ENCODE measurements at places on chromosomes 3 and 15. TPM values are rescaled to one million over a fixed set of nuclear protein-coding genes. Genes with fewer than 3 reads are reported as not detected.

DNA sequence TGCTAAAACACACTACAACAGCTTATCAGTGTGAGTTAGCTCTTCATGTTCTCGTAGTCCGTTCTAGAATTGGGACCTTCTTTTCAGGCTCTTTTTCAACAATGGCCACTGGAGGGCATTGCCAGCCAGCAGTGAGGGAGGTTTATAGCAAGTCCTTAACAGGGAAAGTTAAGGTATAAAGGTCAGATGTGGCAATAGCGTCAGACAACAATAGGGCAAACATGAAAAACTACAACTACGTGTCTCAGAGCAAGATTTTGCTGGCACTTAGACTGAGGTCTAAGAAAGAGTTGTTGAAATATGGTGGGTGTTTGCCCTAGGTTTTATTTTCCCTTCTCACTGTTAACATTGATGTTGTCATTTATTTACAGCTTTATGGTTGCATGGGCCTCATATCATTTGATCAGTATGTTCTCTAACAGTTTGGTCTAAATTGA lies 161.4 kb downstream of the GMNC start:
- DNase-seq = peak; percentile 78

GRCh38 chr15:90225047-90225446 lies 8.7 kb downstream of the CIB1 start:
- no peak for DNase-seq

DNA sequence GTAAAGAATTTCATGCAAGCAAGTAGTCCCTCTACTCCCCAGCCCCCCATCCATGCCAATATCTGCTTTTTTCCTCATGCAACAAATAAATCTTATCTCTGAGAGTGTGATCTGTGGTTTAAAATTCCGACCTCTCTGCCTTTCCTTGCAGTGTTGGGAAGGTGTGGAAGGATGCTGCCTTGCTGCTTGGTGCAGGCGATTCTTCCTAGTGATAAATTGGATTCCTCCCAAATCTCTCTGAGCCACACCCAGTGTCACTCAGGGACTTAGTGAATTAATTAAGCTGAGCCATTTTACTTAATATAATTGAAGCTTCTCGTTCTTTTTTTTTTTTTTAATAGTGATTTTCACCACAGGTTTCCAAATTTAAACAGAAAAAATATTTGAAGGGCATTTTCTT lies 3.4 kb downstream of the GAP43 start:
- DNase-seq = no peak

DNA sequence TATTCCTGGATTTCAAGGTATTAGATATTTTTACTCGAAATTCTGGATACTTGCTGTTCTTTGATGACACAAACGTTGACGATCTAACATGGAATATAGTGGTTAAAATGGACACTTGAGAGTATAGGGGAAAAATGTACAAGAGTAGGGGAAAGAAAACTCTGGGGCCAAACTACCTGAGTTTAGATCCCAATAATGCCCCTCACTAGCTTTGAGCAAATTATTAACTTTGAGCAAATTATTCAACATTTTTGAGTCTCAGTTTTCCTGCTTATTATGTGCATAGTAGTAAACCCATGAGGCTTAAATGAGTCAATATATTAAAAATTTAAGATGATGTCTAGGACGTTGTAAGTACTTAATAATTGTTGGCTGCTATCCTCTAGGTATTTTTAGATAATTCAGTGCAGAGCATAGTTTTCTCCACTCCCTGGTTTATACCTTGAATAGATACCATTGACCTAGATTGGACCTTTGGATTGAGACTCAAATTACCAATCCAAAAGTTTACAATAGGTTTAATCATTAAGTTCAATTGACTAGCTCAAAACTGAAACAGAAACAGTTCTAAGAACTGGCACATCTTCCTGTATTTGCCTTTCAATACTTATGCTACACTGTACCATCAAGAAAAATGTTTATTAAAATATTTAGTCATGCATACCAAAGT lies 4.5 kb downstream of the ADGRG7 start:
- DNase-seq = no peak

Gene SCG5
- total RNA-seq = 1.3 TPM

Gene IL20RB
- total RNA-seq = 0.83 TPM
